Regular cardiac myocyte (primary cell): ENCODE measurements at places on chromosomes 12 and 14. TPM values are rescaled to one million over a fixed set of nuclear protein-coding genes. Genes with fewer than 3 reads are reported as not detected.

The FAIM2 gene
- total RNA-seq = 0.77 and 1.7 TPM in 2 replicates

The ST8SIA1 gene
- under 0.01 and 0.28 TPM in 2 replicates for total RNA-seq

The TGM1 gene
- total RNA-seq = 0.19 and 0.85 TPM in 2 replicates

The GNB3 gene
- 1.4 and 2.5 TPM in 2 replicates for total RNA-seq

The PPP1R36 gene
- 0.19 and 0.28 TPM in 2 replicates for total RNA-seq

The CTSG gene
- total RNA-seq = not detected in 2 replicates

The EXOC3L4 gene
- under 0.01 and 0.56 TPM in 2 replicates for total RNA-seq

The SMIM41 gene
- total RNA-seq = 0.19 TPM in 1 of 2 replicates, not detected in the other

The ADAM21 gene
- total RNA-seq = 1.5 and 2.0 TPM in 2 replicates

The GAS2L3 gene
- 11.6 and 21.9 TPM in 2 replicates for total RNA-seq

The PAX9 gene
- total RNA-seq = not detected in 2 replicates

The PELI2 gene
- total RNA-seq = 3.8 and 10.1 TPM in 2 replicates

The MMP19 gene
- 2.5 and 7.3 TPM in 2 replicates for total RNA-seq

The TSPAN19 gene
- not detected in 2 replicates for total RNA-seq

The PRPF40B gene
- total RNA-seq = 8.4 and 10.4 TPM in 2 replicates

The RFLNA gene
- 2.3 and 43.1 TPM in 2 replicates for total RNA-seq

The SPIC gene
- not detected in 2 replicates for total RNA-seq

The RPS6KA5 gene
- total RNA-seq = 0.56 and 1.2 TPM in 2 replicates

The HECTD1 gene
- total RNA-seq = 207 and 247 TPM in 2 replicates

The FRMD6 gene
- 262 and 324 TPM in 2 replicates for total RNA-seq

The OTOGL gene
- 0.19 and 0.28 TPM in 2 replicates for total RNA-seq

The CISTR gene
- total RNA-seq = not detected in 2 replicates

The PLEK2 gene
- total RNA-seq = 9.3 and 42.0 TPM in 2 replicates

The EPS8 gene
- total RNA-seq = 150 and 165 TPM in 2 replicates

The INSM2 gene
- under 0.01 TPM in 1 of 2 replicates, not detected in the other for total RNA-seq

The GPR137C gene
- 0.56 and 0.58 TPM in 2 replicates for total RNA-seq

The NYNRIN gene
- total RNA-seq = 3.5 and 6.8 TPM in 2 replicates

The IFNG-AS1 gene
- not detected in 2 replicates for total RNA-seq

The PLEKHH1 gene
- 0.38 and 0.56 TPM in 2 replicates for total RNA-seq

The GLI1 gene
- total RNA-seq = under 0.01 and 0.38 TPM in 2 replicates

The PPP1R1A gene
- not detected in 2 replicates for total RNA-seq
